ENCODE measurements at places on chromosomes 13 and 19.

- H3K4me1 ChIP-seq = peaks cover 44% of the 10 kb centered on the region
- peaks cover 31% of the 10 kb centered on the region for H3K36me3 ChIP-seq
- no peak overlapping the region for H3K4me3 ChIP-seq
- no peaks in the 10 kb centered on the region for H3K27me3 ChIP-seq
- DNase-seq = no peak
Observed at GRCh38 chr13:112579310-112579843, 8.6 kb downstream of the TUBGCP3 start.

- H3K27ac ChIP-seq = no peak overlapping the region
- no peak for DNase-seq
- no peaks in the 10 kb centered on the region for H3K4me1 ChIP-seq
Observed at GRCh38 chr19:23409392-23410048, 14.2 kb upstream of the ZNF91 start.

- no peak overlapping the region for H3K27ac ChIP-seq
- no peak overlapping the region for H3K4me3 ChIP-seq
- H3K4me1 ChIP-seq = peaks cover 4% of the 10 kb centered on the region
- DNase-seq = no peak
- H3K36me3 ChIP-seq = no peaks in the 10 kb centered on the region
Observed at GRCh38 chr19:676007-676338, 219 bp upstream of the FSTL3 start.

DNA sequence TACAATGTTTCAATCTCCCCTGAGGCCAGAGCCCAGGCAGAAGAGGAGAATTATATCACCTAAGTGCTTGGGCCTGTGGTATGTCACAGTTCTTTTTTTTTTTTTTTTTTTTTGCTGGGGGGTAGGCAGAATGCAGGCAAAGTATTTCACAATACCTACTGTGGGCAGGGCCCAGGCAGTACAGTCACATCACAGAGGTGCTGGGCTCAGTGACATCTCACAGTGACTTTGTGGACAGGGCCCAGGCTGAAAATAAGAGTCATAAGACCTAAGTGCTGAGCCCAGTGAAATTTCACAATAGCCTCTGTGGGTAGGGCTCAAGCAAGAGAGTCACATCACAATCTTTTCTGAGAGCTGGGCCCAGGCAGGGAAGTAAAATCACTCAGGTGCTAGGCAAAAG is 15.9 kb upstream of the ZNF208 start:
- no peaks in the 10 kb centered on the region for H3K4me1 ChIP-seq
- H3K36me3 ChIP-seq = no peaks in the 10 kb centered on the region
- no peaks in the 10 kb centered on the region for H3K27me3 ChIP-seq
- DNase-seq = no peak
- H3K27ac ChIP-seq = no peak overlapping the region

DNA sequence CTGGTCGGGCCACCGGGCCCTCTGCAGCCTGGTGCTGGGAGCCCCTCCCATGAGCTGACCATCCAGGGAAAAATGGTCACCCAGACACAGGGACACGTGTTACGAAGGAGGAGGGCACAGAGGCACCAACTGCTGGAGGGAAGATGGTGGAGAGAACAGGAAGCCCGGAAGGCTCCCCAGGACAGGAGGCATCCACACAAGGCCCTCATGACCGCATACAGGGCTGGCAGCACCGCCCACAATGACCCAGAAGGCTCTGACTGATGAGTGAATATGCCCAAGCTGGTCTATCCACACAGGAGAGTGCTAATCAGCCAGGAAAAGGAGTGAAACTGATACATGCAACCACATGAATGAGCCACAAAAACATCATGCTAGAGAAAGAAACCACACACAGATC is 14.0 kb upstream of the TMEM86B start:
- H3K27ac ChIP-seq = no peak overlapping the region
- no peak for DNase-seq
- no peaks in the 10 kb centered on the region for H3K27me3 ChIP-seq
